ENCODE measurements at places on chromosomes 12 and 14.

- DNase-seq, result no peak
Measured at GRCh38 chr14:74610866-74611649, 979 bp downstream of the LTBP2 start.

GRCh38 chr12:57760347-57760982 is 5.6 kb downstream of the MARCHF9 start:
- DNase-seq, result no peak

- no peak for DNase-seq
Measured at GRCh38 chr12:130847112-130847511, 8.1 kb upstream of the STX2 start.

DNA sequence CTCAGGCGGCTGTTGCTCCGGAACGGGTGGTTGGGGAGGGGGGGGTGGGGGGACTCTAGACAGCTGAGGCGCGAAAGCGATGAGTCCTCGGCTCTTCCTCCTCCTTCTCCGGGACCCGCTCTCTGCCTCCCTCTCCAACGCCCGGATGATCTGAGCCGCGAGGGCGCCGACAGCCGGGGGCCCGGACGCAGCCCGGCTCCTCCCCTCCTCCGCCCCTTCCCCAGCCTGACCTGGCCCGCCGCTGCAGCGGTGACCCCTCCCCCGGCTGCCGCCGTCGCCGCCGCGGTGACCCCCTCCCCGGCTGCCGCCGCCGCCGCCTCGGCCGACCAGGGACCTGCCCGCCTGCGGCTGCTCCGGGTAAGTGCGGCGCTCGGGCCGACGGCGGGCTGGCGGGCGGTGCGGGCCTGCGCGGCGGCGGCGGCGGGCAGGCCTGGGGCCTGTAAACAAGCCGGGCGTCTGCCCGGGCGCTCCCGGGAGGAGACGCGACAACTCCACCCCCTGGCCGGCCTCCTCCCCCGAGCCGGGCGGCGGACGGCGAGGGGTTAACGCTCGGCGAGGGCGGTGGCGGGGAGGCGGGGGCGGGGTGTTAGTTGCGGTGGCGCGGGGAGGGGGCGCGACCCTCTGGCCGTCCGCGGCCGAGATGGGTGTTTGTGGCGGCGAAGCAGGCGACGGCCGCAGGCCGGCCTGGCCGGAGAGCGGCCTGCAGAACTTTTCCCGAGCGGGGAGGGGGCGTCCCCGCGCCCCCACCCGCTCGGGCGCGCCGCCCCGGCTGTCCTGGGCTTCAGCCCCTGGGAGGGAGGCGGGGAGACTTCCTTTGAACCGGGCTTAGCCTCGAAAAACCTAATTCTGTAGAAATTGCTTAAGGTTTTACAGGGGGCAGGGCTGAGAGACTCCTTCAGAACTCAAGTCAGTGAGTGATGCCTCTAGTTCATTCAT is 568 bp downstream of the PPM1A start:
- peak; percentile 79 for DNase-seq

DNA sequence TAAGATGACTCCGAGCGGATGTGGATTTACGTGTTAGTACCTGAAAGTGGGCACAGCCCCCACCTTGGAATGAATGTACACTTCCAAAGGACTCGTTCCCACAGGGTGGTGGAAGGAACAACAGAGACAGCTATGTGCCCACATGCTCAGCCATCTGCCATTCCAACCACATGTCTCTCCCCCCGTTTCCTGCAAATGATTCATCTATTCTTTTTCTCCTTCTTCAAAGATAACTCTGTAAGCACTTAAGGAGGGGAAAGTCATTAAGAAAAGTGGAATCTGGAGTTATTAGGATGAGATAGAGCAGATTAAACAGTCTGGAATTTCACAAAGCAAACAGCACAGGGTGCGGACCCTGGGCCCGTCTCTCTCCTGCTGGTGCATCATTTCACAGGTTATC is 18.5 kb upstream of the DUSP6 start:
- no peak for DNase-seq

DNA sequence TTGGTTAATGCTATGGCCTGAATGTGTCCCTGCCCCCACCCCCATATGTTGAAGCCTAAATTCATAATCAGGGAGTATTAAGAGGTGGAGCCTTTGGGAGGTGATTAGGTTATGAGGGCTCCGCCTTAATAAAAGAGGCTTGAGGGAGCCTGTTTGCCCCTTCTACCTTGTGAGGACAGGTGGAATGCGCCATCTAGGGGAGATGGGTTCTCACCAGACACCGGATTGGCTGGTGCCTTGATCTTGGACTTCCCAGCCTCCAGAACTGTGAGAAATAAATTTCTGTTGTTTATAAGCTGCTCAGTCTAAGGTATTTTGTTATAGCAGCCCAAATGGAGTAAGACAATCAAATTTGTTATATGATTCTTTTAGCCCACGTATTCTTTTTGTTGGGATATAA is 148.3 kb downstream of the PTCSC3 start:
- DNase-seq, result no peak

GRCh38 chr14:92848887-92849286 is 54.8 kb downstream of the GOLGA5 start:
- no peak for DNase-seq

DNA sequence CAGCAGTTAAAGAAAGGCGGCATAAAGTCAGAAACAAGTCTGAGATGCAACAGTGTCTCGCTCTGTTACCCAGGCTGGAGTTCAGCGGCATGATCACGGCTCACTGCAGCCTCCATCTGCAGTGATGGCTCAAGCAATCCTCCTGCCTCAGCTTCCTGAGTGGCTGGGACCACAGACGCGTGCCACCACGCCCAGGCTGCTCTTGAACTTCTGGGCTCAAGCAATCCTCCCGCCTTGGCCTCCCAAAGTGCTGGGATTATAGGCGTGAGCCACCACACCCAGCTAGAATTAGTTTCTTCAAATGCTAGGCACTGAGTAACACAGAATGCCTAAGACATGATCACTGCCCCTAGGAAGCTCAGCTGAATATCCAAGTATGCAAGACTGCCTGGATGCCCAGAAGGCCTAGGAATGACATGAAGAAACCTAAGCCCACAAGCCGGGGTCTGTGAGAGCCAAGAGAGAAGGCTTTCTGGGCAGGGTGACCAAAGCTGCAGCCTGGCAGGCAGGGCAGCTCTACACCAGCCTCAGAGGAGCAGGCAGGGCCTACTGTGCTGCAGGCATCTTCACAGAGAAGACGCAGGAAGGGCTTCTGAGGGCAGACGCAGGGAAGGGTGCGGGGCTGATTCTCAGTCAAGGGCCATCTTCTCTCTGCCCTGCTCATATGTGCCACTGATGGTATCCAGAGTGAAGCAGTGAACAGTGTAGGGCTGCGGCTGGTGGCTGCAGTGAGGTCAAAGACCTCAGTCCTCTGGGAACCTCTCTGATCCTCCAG is 4.3 kb upstream of the PPP2R5C start:
- no peak for DNase-seq

GRCh38 chr12:58481811-58482210 is 438.5 kb downstream of the LRIG3 start:
- DNase-seq, result no peak

- DNase-seq, result no peak
Measured at GRCh38 chr14:58738876-58739275, 101.1 kb downstream of the DACT1 start.

DNA sequence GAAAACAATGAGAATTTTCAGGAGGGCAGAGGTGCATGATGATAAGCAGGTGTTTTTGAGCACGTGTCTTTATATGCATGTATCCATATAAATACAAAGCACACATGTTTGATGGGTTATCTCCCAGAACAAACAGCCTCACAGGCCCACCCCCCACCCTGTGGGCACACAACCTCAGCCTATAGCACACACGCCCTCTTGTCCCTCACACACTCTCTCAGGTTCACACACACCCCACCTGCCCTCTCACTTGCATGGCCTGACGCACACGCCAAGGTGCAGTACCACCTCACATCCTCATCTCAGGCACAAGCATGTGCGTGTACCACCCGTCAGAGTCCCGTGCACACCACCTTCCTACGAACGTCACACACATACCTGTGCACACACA is 8.6 kb upstream of the KRT8 start:
- DNase-seq, result no peak

DNA sequence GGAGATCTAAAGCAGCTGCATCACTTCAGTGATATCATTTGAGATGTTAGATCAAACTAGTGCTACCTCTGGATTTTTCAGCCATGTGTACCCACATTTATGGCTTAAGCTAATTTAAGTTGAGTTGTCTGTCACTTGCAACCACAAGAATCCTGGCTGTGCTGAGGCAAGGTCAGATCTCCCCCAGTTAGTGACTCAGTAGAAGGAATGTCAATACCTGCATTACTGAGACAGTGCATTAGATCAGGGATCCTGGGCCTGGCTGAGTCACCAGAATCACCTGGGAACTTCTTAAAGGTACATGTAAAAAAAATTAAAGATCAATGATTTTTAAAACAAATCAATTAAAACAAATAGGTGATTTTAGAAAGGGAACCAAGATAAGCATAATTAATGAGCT is 84.6 kb upstream of the GRIN2B start:
- DNase-seq, result no peak

- no peak for DNase-seq
Measured at GRCh38 chr12:26131936-26132335, 7.1 kb upstream of the BHLHE41 start.

- no peak for DNase-seq
Measured at GRCh38 chr12:14207905-14208551, 157.5 kb upstream of the ATF7IP start.

GRCh38 chr14:75259510-75259855 is 19.1 kb upstream of the FOS start:
- no peak for DNase-seq

GRCh38 chr14:89418452-89418851 is 1.4 kb upstream of the FOXN3 start:
- DNase-seq, result no peak

- DNase-seq, result no peak
Measured at GRCh38 chr12:9273276-9273675, 65.1 kb upstream of the PZP start.

DNA sequence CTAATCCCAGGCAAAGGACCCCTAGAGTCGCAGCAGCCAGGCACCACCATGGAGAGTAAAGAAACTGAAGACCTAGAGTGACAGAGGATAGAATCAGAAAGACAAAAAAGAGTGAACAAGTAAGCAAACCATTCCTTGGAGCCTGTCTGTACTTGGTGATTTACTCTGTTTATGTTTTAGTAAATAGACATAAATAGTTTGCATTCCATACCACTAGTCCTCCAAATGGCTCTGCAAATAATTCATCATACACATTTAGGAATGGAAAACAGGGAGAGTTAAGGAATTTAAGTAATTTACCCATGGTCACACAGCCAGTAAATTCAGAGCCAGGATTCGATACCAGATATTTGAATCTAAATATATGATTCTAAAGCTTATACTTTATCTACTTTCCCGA is 2.8 kb downstream of the OLR1 start:
- DNase-seq, result no peak

DNA sequence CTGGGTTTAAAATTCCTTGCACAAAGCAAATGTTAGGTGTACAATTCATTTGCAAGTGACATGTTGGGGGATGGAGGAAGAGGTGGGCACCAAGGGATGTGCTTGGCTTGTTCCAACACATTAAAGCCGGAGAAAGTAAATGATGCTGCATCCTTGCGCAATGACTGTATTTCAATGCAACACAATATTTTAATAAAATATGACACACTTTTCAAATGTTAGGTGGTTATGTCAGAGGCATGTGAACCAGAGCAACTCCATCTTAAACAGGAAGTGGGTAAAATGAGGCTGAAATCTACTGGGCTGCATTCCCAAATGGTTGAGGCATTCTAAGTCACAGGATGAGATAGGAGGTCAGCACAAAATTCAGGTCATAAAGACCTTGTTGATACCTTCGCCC is 53.6 kb upstream of the ARHGAP5 start:
- DNase-seq, result no peak

DNA sequence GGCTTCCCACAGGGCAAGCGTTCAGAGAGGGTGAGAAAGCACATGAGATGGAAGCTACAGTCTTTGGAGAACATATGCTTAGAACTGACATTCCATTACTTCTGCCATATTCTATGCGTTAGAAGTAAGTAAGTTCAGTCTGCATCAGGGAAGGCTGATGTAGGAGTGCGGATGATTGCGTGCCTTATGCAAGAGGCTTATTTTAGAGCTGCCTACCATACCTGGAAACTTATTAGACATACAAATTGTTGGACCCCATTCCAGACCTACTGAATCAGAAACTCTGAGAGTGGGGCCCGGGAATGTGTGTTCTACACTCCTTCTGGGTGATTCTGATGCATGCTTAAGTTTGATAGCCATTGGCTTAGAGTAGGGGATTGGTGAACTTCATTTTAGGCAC is 174.9 kb downstream of the KTN1 start:
- no peak for DNase-seq

DNA sequence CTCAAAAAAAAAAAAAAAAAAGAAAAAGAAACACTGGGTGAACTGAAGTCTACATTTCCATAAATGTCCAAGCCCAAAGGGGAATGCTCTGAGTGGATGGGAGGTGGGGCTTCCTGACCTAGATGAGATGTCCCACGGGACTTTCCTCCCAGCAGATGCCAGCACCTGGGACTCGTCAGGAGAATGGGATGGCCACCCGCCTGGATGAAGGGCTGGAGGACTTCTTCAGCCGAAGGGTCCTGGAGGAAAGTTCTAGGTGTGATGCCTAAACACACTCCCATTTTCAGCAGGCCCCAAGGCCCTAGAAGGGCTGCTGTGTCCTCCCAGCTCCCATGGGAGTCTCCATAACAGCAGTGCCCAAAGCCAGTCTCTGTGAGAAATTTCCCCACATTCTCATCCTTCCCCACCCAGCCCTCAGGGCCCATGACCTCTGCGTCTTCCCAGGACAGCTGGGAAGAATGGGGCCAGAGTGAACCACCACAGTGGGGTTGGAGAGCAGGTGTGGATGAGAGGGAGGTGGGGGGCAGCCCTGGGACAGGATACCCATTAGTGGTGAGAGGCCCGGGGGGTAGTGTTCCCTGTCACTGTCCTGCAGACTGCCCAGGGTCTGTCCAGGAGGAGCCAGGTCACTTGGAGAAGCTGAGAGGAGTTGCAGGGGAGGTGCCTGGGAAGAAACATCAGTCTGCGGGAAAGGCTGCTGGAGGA is 7.1 kb upstream of the CPNE6 start:
- no peak for DNase-seq

DNA sequence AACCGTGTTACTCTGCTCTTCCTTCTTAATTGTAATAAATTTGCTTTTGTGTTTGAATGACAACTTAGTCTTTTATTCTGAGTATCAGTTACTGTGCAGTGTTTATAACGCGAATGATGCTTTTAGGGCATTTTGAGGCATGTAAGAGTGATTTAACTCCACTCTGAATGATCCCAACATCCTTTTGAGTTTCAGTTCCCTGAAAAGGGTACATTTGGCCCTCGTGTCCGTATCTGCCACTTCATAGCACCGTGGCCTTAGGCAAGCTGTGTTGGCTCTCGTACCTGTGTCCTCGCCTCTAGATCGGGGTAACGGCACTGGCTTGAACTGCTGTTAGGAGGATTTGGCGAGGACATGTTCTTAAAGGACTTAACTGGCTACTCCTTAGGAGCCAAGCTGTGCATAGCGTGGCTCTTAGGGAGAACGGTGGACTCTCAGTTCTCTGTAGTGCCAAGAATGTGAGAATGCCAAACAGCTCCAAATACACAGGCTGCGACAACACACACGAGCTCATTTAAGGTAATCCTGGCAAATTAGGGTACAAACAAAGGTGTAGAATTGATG is 92.0 kb downstream of the PPP2R5C start:
- no peak for DNase-seq

All from CD4-positive, alpha-beta T cell treated with Interferon alpha-2 for 1 hour (primary cell).